ENCODE measurements at places on chromosomes 11 and 22.

GRCh38 chr11:125036933-125037332, 26.2 kb upstream of the SLC37A2 start:
- DNase-seq: no peak

DNA sequence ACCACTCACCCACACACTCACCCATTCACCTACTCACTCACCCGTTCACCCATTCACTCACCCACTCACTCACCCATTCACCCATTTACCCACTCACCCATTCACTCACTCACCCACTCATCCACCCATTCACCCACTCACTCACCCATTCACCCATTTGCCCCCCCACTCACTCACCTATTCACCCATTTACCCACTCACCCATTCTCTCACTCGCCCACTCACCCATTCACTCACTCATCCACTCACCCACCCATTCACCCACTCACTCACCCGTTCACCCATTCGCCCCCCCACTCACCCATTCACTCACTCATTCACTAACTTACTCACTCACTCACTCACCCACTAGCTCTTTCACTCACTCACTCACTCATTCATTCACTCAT, 15.0 kb downstream of the MUC5AC start:
- no peak for DNase-seq

DNA sequence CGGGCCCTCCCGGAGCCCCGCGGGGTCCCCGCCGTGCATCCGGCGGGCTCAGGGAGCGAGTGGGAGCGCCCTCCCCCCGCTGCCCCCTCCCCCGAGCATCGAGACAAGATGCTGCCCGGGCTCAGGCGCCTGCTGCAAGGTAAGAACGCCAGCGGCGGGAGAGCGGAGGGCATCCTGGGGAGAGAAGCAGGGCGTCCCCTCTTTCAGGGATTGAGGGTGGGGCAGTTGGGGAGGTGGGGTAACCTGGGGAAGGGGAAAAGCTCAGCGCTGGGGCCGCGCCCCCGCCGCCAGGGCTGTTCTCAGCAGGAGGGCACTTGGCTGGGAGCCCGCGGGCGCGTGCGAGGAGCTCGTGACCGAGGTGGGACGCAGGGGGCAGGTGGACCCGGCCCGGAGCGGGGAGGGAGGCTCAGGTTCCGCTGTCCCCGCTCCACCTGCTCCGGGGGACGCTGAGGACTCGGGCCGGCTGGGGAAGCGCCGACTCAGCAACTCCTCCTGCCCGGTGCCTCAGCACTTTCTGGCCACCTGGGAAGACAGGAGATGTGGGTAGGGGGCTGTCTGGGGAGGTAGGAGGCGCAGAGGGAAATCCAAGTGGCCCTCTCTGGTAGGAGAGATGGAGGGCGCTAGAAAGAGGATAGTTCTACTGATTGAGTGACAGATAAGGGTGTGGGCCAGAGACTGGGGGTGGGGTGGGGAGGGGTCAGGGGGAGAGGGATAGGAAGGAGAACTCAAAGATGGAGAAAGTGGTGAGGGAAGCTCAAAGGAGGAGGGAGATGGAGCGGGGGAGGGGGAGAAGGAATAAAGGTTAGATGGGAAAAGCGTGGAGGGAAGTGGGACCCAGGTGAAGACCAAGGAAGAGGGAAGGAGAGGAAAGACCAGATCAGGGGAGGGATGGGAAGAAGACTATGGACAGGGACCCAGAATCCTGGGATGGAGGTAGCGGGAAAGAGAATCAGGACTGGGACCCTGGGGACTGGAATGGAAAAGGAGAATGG, 726 bp downstream of the RTN4RL2 start:
- no peak for DNase-seq

DNA sequence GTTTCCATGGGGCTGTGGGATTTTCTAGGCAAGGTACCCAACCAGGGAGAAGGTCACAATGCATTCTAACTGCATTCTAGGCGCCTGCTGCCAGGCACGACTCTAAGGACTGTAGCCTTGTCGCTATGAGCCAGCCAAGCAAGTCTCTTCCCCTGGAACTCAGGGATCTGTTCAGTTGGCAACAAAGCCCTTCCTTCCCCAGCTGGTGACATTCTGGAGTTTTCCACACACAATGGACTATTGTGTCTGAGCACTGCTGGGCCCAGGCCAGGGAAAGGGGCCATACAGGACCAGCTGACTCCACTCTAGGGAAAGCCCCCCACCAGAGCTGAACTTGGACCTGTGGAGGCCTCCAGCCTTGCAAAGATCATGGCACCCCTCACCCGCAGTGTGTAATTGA, 116.8 kb downstream of the RRAS2 start:
- no peak for DNase-seq

DNA sequence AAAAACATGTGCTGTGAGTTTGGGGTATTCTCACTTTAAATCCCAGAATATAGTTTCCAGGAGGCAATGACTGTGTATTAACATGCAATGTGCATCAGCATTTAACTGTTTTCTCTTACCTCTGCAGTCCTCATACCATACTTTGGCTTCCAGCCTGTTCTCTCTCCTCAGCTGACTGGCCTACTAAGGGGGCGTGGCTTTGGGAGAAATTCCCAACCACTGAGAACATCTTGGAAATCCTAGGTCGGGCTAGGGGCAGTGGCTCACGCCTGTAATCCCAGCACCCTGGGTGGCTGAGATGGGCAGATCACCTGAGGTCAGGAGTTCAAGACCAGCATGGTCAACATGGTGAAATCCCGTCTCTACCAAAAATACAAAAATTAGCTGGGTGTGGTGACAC, 13.5 kb upstream of the ZC3H12C start:
- DNase-seq: no peak

DNA sequence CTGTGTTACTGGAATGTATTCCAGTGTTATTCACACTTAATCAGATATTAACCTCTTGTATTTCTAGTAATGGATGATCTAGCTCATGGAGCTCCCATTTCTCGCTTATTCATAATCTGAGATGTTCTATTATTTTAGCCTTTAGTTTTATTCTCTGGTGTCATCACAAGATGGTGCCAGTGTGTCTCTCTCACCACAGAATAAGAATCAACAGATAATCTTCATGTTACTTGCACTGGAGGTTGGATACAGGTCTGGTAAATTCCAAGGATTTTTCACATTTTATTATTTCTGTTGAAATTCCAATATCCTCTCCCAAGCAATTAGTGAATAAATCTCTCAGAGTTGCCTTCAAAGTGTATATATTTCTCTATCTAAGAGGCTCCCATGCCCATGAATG, 74.6 kb downstream of the CASP12 start:
- DNase-seq: no peak

- DNase-seq: no peak
Measured at GRCh38 chr11:34850334-34850733, 65.8 kb downstream of the APIP start.

DNA sequence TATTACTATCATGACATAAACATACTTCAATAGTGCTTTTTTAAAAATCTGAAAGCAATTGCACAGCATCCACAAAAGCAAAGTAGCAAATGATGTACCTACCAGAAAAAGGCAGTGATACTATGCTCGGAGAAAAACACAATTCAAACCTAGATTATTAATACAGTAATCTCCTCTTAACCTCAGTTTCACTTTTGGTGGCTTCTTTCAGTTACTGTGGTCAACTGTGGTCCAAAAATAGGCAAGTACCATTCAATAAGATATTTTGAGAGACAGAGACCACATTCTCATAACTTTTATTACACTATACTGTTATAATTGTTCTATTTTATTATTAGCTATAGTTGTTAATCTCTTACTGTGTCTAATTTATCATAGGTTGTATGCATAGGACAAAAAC, 20.8 kb downstream of the KCNA4 start:
- DNase-seq: no peak

GRCh38 chr11:126477535-126478305, 122.2 kb downstream of the ST3GAL4 start:
- peak; percentile 27 for DNase-seq

DNA sequence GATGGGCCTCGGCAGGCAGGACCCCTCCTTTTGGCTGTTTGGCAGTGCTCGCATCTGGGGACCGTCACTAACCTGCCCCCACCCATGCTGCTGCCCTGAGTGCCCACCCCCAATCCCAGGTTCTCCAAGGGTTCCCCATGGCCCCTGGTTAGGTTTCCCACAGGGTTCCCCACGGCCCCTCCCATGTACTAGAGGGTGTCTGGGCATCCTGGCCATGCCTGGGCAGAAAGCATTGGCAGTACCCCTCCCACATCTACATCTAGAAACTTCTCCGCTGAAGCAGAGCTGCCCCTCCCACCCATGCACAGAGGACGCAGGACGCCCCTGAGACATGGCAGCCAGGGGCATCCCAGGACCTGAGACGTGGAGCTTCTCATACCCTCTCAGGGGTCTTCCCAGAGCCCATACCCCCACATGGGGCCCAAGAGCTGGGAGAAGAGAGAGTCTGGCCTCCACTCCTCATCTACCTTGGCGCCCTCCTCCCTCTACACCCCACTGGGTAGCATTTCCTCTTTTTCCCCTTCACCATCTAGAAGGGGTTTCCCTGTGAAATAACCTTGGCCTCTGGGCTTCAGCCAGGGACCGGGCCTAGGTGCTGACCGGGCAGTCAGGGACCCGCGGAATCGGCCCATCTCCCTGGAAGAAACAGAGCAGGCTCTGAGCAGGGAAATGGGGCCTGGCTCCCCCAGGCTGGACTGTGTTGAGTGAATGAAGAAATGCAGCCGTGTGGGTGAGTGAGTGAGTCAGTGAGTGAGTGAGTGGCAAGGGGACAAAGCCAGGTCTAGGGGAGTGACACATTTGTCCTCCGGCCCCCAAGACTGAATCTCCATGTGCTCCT, 987.3 kb downstream of the BRD1 start:
- DNase-seq: no peak

DNA sequence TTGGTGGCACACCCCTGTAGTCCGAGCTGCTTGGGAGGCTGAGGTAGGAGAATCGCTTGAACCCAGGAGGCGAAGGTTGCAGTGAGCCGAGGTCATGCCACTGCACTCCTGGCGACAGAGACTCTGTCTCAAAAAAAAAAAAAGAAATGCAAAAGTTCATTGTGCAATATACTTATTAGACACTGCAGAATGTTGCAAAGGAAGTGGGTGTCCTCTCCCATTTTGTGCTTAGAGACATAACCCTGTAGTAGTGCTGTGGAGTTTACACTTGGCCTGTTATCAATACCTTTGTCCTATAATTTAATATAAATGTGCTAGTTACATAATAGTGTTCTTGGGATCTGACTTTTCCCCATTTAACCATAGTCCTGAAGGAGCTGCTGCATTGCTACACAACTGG, 9.4 kb downstream of the BCL2L13 start:
- DNase-seq: no peak

DNA sequence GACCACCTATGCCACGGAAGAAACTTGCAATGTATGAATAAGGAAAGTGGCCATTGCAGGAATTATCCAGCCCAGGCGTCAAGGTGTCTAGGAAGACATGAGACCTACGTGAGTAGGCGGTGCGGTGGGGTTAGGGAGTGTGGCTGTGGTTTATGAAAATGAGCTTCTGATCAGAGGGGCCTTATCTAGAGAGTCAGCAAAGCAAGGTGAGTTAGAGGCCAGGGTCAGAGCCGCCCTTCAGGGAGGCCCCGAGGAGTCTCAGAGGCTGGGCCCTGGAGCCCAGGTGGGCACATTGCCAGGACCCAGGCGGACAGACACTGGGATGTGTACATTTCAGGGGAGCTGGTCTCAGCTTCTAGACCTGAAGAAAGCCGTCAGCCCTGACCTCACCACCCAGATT, 13.8 kb upstream of the LINC01488 start:
- no peak for DNase-seq

DNA sequence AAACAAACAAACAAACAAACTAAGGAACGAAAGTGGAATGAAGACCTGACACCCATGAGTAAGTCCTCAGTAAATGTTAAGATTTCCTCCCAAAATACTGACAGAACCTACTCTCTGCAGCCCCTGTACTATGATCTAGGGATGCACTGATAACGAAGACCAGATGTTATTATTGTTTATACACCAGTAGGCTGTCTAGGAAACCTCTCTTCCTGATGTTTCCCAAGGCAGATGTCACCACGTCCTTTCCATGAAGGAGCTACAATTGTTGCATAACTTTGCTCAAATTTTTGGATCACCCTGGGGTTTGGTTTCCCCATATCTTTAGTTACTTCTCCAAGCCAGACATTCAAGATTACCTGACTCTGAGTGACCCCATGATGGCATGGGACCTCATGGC, 340.7 kb downstream of the MIAT start:
- DNase-seq: no peak

DNA sequence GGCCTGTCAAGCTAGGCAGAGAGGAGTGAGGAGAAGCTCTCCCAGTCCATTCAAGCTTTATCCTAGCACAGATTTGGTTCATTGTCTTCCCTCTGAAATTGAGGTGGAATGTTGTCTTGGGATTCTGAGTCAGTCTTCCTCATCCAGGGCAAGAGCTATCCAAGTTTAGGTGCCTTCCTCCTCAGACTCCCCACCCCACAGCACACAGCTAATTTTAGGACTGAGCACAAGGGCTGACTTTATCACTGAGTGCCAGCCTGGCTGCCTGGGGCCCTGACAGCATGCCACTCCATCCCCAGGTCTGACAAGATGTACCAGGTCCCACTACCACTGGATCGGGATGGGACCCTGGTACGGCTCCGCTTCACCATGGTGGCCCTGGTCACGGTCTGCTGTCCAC, 2.6 kb downstream of the PGAP2 start:
- no peak for DNase-seq

- DNase-seq: no peak
Measured at GRCh38 chr11:26227301-26227746, 104.6 kb upstream of the ANO3 start.

DNA sequence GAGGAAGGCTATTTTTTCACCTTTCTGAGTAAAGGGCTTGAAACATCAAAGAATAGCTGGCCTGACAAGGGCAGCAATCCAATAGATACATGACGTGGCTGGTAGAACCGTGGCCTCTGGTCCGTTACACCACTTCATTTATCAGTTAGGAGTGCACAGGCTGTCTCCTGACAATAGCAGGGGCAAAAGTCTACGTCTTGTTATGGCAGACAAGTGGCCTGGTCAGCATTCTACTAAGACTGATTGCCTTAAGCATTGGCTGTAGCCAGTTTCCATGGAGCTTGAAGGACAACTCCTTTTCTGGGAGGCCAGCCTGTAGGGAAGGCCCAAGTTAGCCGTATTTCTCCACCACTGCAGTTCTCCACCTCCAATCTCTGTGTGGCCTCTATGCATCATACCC, 9.2 kb upstream of the GDPD4 start:
- DNase-seq: no peak

GRCh38 chr22:37663521-37664140, 5.1 kb downstream of the PDXP start:
- no peak for DNase-seq

GRCh38 chr11:116515664-116516184, 257.1 kb downstream of the BUD13 start:
- DNase-seq: no peak

Data from stimulated activated naive CD8-positive, alpha-beta T cell treated with anti-CD3 and anti-CD28 coated beads, Interleukin-15, Interleukin-2, amounts not matched to agents 100 U/mL and 50 U/mL, for 24 hours (primary cell).